ENCODE measurements at places on chromosomes 12 and 14. TPM values are rescaled to one million over a fixed set of nuclear protein-coding genes. Genes with fewer than 3 reads are reported as not detected.

The AMHR2 gene
- total RNA-seq: not detected

The TTC6 gene
- total RNA-seq: 33.6 TPM

The PPM1H gene
- 12.5 TPM for total RNA-seq

The KLRD1 gene
- total RNA-seq: 1.8 TPM

The BATF gene
- total RNA-seq: 4.7 TPM

The CD163 gene
- total RNA-seq: 62.2 TPM

The SYNDIG1L gene
- total RNA-seq: not detected

GRCh38 chr12:101809208-101809607, 21.6 kb downstream of the GNPTAB start:
- no peak for DNase-seq

DNA sequence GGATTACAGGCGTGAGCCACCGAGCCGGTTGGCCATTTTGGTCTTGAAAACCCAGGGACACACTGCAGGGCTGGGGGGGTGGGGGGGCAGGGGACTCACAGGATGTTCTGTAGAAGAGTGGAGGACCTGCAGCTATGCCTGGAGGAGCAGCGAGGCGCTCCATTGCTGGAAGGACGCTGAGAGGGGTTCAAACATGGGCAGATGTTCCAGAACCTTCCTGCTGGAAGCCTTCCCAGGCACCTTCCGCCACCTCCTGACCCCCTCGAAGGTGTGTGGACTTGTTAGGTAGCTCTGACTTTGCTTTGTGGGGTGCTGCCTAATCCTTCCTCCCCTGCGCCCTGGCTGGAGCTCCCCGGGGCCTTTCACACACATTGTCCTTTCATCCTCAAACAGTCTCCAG, 19.6 kb upstream of the PPP1R13B start:
- no peak for DNase-seq

DNA sequence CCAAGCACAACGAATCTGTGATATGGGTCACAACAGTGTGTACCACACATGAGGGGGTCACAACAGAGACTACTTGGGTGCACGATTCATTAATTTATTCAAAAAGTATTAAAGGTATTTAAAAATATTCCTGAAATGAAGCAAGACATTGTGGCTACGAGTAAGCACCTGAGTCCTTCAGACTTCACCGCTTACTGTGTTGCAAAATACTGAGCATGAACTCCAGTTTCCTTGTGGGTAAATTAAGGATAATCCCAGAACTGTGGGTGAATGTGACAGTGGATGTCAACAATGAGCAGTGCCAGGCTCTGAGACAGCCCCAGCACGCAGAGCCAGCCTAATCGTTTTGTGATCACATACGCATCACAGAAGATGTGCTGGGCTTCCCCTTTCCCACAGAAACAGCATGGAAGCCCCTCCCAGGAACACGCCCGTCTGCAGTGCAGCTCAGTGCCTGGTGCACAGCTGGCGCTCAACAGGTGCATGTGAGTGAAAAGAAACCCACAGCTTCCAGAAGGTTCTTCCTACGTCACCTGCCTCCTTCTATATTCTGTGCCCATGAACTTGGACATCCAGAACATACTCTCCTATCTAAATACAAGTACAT, 29.1 kb downstream of the CDC42BPB start:
- no peak for DNase-seq

GRCh38 chr14:65594153-65594881, 181.8 kb downstream of the FUT8 start:
- DNase-seq: peak; percentile 65

DNA sequence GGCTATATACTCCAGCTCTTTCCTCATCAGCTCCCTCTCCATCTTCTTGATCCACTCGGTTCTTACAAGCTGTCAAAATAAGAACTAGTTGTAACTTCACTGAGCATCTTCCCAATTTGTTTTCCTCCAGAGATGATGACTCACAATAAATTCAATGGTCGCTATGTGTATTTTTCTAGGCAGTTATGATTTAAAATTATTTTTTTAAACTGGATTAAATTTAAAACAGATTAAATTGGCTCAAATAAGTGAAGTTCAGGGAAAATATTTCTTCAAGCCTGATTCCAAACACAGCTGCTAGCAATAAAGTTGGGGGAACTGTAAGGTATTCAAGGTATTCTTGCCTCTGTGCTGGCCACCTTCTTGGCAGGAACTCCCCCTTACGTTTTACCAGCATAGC, 717.7 kb upstream of the USP15 start:
- no peak for DNase-seq

DNA sequence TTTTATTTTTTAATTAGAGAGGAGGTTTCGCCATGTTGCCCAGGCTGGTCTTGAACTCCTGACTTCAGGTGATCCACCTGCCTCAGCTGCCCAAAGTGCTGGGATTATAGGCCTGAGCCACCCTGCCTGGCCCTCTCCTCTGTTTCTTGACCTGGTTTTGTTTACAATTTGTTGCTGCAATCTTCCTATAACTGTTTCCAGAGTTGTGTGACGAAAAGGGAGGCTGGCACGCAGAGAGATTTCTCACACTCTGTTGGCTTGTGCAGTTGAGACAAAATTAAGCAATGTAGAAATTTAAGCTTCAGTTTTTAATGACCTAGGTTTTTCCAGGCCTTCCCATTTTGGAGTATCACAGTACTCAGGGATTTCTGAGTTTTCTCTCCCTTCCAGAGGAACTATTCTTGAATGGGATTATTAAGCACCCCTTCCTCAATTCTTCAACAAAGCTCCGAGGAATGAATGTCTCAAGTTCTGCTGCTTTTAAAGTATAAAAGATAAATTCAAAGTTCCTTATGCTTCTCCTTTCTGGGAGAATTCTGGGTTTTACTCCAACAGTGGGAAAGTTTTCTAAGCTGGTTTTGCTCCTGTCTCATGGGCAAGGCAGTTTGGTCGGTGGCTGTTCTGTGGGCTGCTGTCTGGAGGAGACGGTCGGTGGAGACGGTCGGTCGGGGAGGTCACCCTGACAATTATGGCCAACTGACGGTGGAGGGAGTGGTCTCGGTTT, 20.4 kb upstream of the FOS start:
- peak; percentile 78 for DNase-seq

DNA sequence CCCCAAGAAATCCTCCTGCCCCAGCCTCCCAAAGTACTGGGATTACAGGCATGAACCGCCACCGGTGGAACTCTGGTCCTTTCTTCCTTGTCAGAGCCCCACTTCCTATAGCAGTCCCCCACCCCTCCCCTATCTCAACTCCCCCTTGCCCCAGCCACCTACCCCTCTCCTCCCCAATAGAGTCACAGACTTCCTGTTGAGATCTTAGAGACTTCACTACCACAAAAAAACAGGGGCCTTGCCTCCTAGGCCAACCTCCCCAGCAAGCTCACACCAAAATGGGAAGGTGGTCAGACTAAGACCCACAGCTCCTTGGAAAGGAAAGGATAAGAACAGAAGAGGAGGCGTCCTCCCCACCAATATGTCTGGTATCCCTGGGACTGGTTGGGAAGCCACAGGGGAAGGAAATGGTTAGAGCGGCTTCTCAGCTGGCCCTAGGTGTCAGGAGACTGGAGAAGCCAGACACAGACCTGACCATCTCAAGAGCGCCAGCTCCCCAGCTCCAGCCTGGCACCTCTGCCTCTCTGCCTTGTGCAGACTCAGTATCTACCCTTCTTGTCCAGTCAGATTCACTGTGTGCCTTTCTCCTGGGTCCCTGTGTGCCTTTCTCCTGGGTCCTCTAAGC, 8.5 kb downstream of the ITGB7 start:
- DNase-seq: no peak

DNA sequence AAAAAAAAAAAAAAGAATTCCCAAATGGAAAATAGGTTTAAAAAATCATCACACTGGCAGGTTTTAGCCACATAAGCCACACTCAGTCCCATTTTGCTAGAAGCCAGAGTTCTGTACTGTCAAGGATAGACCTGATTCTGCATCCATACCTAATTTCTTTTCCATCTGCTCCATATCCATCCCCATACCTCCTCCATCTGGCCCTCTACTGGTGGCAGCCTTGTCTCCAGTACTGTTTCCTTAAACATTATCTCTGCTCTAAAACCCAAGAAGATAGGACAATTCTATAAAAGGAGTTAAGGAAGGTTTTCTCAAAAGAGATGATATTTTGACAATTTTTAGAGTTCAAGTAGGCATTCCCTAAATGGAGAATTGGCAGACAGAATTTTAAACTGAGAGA, 26.0 kb upstream of the RXYLT1 start:
- no peak for DNase-seq

DNA sequence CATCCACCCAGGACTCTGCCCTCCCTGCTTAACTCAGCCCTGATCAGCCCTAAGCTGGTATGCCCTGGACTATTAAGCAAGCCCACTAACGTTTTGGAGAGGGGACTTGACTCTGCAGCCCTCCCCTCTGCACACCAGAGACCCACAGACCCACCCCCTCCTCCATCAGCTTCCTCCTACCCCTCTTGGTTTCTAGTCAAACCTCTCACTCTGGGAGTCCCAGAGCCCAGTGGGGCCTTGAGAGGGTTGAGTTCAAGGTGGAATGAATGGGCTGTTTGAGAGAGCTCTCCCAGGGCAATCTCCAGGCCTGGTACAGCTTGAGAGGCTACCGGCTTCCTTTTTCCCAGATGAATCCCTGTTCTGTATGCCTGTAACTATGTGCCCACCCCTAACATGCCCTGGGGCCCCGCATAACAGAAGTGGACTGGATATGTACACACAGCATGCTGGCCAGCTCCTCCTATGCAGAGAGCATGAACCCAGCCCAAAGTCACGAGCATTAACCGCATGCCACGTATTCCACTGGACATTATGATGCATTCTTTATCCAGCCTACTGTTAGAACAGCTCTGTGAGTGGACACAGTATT, 43.6 kb downstream of the IRF2BPL start:
- DNase-seq: no peak

GRCh38 chr12:97022536-97023230, 115.6 kb downstream of the NEDD1 start:
- peak; percentile 10 for DNase-seq

GRCh38 chr14:75452324-75452723, 24.5 kb downstream of the JDP2 start:
- no peak for DNase-seq

DNA sequence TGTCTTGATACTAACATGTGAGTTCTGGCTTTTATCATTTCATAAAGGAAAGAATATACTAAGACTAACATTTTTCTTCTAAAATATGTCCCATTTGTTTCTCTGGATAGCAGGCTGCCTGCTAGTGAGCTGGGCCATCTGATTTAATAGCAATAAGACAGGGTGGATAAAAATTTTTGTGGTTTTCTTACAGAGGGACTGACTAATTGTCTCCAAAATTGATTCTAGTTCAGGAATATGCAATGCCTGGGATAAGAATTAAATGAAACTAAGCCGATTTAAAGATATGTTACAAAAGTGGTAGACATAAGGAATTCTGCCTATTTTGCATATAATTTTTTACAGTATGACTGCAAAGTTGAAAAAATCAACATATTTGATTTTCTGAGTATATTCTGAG, 252.9 kb upstream of the NAV3 start:
- DNase-seq: no peak

DNA sequence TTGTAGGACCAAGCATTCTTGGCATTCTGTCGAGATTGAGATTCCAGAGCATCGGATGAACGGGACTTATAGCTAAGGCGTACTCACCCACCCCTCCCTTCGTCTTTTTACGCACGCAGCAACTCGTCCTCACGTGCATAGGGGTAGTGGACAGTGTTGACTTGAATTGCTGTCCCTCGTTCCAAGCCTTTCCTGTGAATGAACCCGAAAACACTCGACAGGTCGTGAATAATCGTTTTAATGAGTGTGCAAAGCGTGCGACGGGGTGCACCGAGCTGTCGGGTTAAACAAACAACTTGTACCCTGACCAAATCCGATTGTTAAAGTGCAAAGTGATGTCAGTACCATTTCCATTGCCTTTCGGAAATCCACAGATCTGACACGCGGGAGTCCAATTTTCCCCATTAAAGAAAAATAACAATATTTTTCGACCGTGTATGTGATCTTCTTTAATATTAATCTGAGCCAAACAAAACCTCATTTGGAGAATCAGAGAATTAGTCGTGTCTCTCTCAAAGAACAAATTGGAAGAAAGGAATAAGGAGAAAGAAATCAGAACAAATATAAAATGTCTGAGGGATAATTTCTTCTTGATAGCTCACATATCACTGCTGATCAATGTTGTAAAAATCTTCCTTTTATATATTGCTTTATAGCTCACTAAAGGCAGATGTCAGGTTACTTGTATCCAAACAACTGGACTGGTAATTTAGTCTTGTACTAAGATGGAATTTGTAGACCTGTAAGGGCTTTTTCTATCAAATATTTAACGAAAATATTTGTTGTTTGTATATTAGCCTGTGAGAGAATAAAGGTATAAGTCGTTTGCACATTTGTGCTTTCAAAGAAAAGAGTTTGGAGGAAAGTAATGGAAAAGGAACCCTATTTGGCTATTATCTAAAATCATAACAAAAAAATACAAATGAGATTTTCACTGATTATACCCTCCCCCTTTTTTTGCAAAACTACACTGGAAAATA, 11.8 kb downstream of the FOXG1 start:
- DNase-seq: no peak

DNA sequence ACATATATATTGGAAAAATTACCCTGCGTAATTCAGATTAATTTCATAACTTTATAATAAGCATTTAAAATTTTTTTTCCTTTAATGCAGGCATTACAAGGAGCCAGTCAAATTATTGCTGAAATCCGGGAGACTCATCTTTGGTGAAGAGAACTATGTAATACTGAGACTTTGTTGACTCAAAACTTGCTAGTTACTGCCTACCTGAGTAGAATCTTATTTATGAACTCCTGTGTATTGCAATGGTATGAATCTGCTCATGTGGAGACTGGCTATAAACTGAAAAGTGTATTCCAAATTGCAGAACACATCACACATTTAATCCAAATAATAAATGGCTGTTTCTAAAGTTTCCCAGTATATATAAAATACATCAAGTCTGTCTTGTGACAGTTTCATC, 12.4 kb downstream of the YARS2 start:
- no peak for DNase-seq

All from stomach (tissue), 19 donors.